ENCODE measurements at places on chromosomes 7 and 10. TPM values are rescaled to one million over a fixed set of nuclear protein-coding genes. Genes with fewer than 3 reads are reported as not detected.

The TAS2R41 gene
- not detected for polyA plus RNA-seq

The PPP3CB gene
- 46.1 TPM for polyA plus RNA-seq

The PRPS1L1 gene
- polyA plus RNA-seq: not detected

The TMEM225B gene
- 1.3 TPM for polyA plus RNA-seq

The RAMP3 gene
- 14.7 TPM for polyA plus RNA-seq

The ACTL6B gene
- not detected for polyA plus RNA-seq

The MMD2 gene
- polyA plus RNA-seq: not detected

The MKI67 gene
- 0.50 TPM for polyA plus RNA-seq

The CRTAC1 gene
- 2.9 TPM for polyA plus RNA-seq

The CACNB2 gene
- 7.9 TPM for polyA plus RNA-seq

The ADCK2 gene
- 10.9 TPM for polyA plus RNA-seq

The KIN gene
- 2.3 TPM for polyA plus RNA-seq

The NIPSNAP2 gene
- polyA plus RNA-seq: 34.3 TPM

The PAX2 gene
- polyA plus RNA-seq: not detected

The PRF1 gene
- 6.1 TPM for polyA plus RNA-seq

The GJD4 gene
- not detected for polyA plus RNA-seq

The ENO4 gene
- not detected for polyA plus RNA-seq

The EEPD1 gene
- 12.4 TPM for polyA plus RNA-seq

The AKR1C4 gene
- not detected for polyA plus RNA-seq

The SPDYE2B gene
- polyA plus RNA-seq: not detected

The SLC18A3 gene
- not detected for polyA plus RNA-seq

The TFPI2 gene
- polyA plus RNA-seq: 16.5 TPM

The ARL5B gene
- 4.1 TPM for polyA plus RNA-seq

The LIPF gene
- 2.8 TPM for polyA plus RNA-seq

The GRID2IP gene
- polyA plus RNA-seq: not detected

The IQUB gene
- polyA plus RNA-seq: not detected

The NEUROD6 gene
- polyA plus RNA-seq: not detected

The CNPY1 gene
- polyA plus RNA-seq: not detected

The LRRC4 gene
- polyA plus RNA-seq: 0.13 TPM

The PRKAR2B gene
- 2.6 TPM for polyA plus RNA-seq

The PDK4 gene
- polyA plus RNA-seq: 126 TPM

The C10orf62 gene
- polyA plus RNA-seq: not detected

The CCDC186 gene
- polyA plus RNA-seq: 7.1 TPM

The WAPL gene
- 14.1 TPM for polyA plus RNA-seq

The HOXA10 gene
- polyA plus RNA-seq: 3.4 TPM

The CHCHD1 gene
- 30.2 TPM for polyA plus RNA-seq

The GPR37 gene
- polyA plus RNA-seq: 0.31 TPM

The SLC13A1 gene
- polyA plus RNA-seq: not detected

The TDRD1 gene
- 0.36 TPM for polyA plus RNA-seq

The FBXL13 gene
- polyA plus RNA-seq: 1.00 TPM

The ELMO1 gene
- 10.9 TPM for polyA plus RNA-seq

The NCF1 gene
- polyA plus RNA-seq: 4.4 TPM

The MAGI2 gene
- 3.7 TPM for polyA plus RNA-seq

Measured in aorta (tissue), 5 donors.